Hindlimb muscle (tissue), 1 donor: ENCODE measurements at places on chromosomes 7 and 10.

DNA sequence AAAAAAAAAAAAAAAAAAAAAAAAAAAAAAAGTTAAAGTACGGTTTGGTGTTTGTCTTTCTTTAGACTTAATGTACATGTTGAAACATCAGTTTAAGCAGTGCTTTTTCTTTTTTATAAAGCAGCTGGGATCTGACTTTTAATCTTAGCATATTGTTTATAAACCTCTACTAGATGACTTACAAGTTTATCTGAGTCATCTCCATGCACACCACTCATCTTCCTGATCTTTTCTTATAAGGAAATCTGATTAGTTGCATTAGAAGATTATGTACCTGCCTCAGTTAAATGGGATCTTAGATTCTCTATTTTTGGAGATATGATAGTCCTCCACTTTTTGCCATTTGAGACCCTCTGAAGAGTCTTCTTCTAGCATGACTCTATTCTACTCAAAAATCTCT, 391.9 kb upstream of the LRGUK start:
- DNase-seq, result no peak

DNA sequence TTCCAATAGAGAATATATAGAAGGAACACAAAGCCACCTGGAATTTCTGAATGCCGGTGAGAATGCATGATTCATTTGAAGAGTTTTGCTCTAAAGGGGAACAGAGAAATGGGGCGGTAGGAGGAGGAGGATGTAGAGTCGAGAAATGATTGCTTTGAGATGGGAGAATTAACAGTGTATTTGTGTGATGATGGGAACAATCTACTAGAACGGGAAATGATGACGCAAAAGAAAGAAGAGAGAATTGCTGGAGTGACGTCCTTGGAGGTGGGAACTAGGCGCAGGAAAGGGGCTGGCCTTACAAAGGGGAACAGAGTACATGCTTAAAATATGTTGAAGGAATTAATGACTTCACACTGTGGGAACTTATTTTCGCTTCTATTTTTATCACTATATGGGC, 188.1 kb downstream of the SDHAF3 start:
- no peak for DNase-seq

- no peak for DNase-seq
Observed at GRCh38 chr7:128705891-128706333, 33.2 kb upstream of the CALU start.

DNA sequence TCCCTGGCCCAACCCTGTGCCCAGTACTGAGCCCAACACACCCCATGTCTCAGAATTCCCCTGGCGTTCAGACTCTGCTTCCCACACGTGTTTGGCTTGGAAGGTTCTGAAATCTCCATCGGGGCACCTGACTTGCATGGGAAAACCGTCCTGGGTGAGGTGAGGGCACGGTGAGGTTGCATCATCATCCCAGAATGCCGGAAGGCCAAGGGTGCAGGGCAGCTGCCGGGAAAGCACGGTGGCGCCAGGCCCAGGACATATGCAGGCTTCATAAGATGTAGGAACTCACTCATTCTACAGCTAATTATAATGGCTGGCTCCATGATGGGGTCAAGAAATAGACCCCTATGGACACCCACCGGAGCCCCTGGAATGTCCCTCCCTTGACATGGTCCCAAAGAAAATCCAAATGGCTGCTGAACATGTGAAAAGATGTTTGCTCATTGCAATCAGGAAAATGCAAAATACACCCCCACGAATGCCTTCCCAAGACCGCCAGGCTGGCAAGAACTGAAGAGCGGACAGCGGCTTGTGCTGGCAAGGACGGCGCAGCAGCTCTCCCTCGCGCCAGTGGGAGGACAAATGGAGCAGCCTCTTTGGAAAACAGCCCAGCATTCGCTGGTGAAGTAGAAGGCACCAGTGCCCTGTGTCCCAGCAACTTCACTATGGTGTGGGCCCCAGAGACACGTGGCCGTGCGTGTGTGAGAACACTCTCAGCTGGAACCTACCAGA, 2.3 kb downstream of the KNDC1 start:
- no peak for DNase-seq

DNA sequence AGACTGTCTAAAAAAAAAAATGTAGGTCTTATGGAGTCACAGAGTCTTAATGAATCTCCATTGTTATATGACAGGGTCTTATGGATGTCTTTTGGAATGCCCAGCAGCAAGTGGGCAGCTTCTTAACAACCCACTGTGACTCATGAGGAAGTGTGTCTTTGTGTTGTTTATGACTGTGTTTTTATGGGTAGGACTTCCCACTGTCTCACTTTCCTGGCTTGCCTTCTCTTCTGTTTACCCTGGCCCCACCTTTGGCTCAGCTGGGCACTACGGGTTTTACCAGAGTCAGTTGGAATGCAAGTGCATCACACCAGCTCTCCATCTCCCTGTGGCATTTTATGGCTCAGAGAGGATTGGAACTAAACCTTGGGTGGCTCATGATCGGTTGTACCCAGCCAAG, 580.5 kb downstream of the AUTS2 start:
- DNase-seq, result no peak

DNA sequence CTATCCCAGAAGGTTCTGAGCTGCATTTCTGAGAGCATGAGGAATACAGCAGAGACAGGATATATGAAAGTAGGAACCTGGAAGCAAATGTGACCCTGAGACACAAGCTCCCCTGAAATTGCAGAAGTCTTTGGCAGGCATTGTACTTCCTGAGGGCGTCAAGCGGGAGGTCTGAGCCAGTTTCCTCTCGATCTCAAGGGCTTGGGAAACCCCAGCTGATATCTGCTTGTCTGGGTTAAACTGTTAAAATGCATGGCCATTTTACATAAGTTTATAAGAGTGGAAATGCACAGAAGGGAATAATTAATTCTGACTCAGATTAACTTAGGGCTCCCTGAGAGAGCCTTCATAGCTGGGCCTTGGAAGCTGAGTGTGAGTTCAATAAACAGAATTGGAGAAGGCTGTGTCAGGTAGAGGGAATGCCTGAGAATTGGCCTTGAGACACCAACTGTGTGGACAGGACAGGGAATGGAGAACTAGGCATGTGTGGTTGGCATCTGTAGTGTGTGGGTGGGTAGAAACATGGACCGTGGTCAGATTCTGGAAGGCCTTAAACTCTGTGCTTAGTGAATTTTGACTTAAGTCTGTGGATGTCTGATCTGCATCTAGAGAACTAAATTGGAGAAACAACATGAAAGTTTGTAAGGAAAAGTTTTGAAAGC, 53.3 kb downstream of the WIPF3 start:
- DNase-seq, result no peak
